Ecto neural progenitor cell (in vitro differentiated cells): ENCODE measurements at places on chromosomes 7 and 10.

- no peak for DNase-seq
Observed at GRCh38 chr7:134083766-134084487, 43.2 kb upstream of the LRGUK start.

DNA sequence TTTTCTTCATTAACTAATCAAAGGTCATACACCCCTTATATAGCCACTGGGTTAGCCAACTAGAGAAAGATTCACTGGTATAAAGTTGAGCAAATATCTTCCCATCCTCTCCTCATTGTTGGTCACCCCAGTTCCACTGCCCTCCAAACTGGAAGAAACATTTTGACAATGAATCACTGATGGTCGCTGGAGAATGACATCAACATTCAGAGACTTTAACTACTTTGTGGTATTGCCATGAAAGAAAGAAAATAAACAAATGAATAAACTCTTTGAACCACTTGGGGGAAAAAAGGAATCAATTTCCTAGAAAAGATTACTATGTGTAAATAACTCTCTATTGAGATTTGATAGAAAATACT lies 23.4 kb downstream of the HYCC1 start:
- DNase-seq, result no peak

- DNase-seq, result peak; percentile 84
Observed at GRCh38 chr10:84256510-84257342, 11.9 kb downstream of the RGR start.

DNA sequence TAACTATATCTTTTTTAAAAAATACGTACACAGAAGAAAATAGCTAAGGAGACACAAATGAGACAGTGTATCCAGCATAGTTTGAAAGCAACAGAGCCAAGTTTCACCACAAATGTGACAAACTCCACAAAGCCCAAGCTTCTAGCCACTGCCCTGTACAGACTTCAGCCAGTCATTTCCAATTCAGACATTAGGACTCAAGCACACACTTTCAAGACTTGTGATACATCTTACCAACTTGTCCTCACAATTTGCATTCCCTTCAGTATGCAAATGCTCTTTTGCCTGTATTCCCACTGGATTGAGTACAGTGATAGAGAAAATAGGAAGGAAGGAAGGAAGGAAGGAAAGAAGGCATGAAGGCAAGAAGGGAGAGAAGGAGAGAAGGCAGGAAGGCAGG lies 510.4 kb downstream of the KCNMA1 start:
- no peak for DNase-seq

GRCh38 chr10:125992254-125992653 lies 95.9 kb downstream of the FANK1 start:
- DNase-seq, result no peak
